ENCODE measurements at places on chromosomes 16 and 17.

GRCh38 chr17:3972281-3972731 is 8.1 kb upstream of the ATP2A3 start:
- DNase-seq = no peak

DNA sequence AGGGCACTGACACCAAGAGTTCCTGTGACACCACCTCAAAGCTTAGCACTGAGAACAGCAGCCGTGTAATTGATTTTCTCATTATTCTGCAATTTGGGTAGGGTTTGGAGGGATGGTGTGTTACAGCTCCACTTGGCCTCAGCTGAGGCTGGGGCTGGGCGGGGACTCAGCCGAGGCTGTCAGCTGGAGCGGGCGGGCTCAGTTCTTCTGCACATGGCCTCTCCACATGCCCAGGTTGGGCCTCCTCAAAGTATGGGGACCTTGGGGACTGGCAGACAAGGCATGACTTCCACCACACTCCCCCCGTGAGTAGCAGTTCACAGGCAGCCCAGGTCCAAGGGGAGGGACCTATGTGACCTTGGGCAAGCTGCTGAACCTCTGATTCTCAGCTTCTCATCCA is 171.5 kb downstream of the IRF8 start:
- DNase-seq = no peak

- no peak for DNase-seq
Observed at GRCh38 chr17:74574489-74575142, 7.3 kb upstream of the CD300H start.

DNA sequence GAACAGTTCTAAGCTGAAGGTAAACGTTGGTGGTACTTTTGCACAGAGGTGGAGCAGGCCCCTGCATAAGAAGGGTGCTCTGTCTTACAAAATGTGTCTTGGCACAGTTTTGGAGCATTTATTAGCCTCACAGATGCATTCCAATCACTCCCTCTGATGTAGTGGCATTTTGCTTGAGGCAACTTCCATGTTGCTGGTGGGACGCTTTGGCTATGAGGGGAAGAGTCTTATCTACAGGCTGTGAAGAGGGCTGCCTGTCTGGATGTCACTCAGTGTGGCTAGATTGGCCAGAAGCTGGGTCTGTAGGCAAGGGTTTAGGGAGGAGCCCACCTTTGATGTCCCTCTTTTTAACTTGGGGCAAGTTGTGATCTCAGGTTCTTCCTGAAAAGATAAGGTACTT is 2.6 kb upstream of the RARA start:
- no peak for DNase-seq

GRCh38 chr16:50679676-50680555 is 1.2 kb downstream of the SNX20 start:
- DNase-seq = no peak

GRCh38 chr16:57446531-57447185 is 527 bp downstream of the CIAPIN1 start:
- DNase-seq = peak; percentile 4

DNA sequence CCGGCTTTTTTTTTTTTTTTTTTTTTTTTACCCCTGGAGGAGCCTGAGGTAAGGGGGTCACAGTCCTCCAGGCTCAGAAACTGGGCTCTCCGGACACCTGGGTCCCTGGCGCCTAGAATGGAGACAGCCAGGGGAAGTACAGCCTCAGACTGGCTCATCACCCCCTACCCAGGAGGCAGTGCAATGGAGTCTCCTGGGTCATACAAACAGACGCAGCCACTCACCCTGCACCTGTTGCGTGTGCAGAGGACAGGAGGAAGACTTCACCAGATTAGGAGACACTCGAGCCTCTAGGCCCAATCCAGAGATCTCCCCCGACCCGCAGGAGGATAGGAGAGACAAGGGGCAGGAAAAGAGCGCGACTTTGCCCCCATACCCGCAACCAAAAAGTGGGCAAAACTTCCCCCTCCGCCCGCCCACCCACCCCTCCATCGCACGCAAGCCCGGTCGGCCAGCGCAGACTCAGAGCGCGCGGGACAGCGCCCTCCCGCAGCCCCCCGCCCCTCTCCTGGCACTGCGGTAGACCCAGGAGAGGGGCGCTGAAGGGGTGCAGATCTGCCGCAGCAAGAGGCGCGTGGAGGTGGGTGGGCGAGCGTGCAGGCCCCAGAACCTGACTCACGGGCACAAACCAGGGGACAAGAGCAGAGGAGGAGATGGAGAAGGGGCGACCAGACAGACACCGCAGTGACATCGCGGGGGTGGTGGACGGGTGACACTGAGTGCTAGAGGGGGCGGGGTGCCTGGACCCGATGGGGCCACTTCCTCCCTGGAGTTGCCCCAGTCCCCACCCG is 900 bp downstream of the HAP1 start:
- DNase-seq = no peak

- peak; percentile 99 for DNase-seq
Observed at GRCh38 chr17:31754239-31754945, 104.7 kb downstream of the COPRS start.

DNA sequence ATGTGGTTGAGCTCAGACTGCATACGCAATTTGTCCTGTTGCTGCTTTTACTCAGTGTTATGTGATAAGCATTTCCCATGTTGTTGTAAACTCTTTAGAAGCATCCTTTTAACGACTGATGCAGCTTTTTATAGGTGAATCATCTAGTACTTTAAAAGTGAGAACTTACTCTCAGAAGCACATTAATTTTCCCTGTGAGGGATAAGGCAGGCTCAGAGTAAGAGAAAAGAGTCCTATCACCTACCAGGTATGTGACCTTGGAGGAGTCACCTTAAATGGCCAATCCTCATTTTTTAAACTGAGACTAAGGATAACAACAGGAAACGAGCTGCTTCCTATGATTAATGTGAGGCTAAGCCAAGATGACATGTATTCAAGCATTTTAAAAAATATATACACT is 34.4 kb upstream of the GAN start:
- no peak for DNase-seq

- DNase-seq = peak; percentile 23
Observed at GRCh38 chr17:19424934-19425868, 14.2 kb downstream of the RNF112 start.

GRCh38 chr16:4179020-4179419 is 62.8 kb upstream of the ADCY9 start:
- DNase-seq = peak; percentile 54

DNA sequence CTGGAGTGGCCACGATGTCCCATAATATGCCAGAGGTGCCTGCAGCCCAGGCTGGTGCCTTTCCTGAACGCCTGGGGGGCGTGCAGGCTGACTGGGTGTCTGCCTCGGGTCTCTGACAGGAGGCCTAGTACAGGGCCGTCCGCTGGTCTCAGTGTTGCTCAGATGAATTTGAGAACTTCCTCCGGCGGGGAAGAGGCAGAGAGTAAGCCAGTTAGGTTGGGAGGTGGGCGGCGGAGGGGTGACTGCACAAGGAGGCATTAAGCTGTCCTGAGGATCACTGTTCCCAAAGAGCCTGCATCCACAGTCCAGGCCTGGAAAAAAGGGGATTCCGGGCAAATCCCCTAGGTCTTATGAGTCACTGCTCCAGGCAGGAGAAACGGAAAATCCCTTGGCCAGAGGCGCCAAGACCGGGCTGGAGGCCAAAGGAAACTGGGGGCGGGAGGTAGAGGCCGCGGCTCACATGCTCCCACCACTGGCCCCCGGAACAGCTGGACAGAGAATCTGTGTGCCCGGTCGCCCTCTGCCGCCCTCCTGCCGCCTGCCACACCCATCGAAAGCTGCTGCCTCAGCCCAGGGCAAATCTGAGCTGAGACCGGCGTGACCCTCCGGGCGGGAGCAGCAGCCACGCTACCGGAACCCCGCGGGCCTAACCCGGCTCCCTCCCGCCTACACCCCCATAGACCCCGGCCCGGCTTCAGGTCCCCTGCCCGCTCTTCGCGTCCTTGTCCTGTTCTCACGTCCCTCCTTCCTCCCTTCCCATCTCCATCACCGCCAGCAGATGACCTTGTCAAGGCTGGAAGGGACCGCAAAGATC is 1.2 kb downstream of the TRIM47 start:
- DNase-seq = peak; percentile 97

GRCh38 chr16:68860978-68861892 is 17.9 kb downstream of the TANGO6 start:
- no peak for DNase-seq

DNA sequence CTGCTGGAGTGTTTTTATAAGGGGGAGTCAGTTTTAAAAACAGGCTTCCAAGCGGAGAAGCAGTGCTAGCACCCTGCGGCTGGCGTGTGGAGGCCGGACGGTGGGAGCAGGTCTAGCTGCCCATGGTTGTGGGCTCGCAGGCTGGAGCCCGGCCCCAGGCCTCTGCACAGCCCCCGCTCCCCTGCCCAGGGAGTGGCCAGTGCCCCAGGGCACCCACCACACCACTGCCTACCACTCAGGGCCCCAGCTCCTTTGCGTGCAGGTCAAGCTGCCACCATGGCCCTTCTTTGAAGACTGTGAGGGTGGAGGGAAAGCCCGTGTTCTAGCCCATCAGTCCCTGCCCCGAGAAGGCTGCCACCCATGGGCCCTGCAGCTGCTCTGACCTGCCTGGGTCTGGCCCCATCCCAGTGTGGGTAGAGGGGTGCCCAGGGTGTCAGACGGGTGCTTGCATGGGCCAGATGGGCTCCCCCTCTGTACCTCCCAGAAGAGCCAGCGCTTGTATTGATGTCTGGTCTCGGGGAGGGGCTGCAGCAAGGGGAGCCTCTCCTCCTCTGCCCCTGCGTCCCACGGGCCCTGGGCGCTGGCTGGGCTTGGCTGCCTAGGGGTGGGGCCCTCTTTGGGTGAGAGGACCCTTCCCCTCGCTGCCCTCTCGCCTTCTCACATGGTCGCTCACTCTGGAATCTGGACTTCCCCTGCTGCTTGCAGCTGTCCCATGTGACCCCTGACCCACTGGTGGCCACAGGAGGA is 1.5 kb upstream of the NUDT16L1 start:
- DNase-seq = no peak

DNA sequence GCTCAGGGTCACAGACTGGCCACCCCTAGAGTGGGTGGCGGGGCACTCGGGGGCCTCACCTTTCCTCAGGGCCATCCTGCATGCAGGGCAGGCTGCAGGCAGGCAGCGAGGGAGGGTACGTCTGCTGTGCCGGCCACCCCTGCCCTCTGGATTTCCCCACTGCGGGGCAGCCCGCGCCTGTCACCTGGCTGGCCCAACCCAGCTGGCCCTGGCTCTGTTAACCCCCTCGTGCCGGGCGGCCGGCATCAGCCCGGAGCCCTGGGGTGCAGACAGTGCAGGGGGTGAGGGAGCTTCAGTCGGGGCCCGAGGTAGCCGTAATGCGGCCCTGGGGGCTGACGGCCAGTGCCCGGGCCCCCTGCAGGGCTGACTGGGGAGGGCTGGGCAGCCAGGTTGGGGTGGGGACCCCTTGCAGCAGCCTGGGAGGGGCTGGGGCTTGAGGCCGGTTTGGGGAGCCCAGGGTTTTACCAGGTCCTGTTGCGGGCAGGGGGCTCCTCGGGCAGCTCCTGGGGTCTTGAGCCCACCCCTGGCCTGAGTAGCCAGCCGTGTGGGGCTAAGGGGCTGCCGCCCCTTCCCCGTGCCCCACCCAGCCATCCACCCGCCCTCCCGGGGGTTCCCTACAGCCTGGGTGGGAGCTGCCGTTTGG is at the start of gene IGFALS:
Gene IGFALS, minus strand, starts transcription at position 128 of the 643 bp plus-strand sequence. Its CDS starts 53 bp downstream, at position 75.
- DNase-seq = no peak

DNA sequence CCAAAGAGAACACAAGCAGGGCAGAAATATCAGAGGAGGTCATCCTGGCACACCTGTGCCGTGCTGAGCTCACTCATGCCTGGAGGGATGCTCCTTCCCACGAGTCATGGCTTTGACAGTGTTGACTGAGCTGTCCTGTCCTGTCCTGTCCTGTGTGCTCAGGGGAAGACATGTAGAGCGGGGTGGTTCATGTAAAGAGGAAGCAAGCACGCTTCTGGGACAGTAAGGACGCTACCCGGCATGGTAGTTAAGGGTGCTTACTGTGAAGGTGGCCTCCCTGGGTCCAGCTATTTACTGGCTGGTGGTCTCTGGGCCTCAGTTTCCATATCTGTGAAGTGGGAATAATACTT is 398 bp downstream of the LGALS9 start:
- no peak for DNase-seq

GRCh38 chr17:61856035-61856434 is 7.3 kb downstream of the BRIP1 start:
- DNase-seq = no peak

DNA sequence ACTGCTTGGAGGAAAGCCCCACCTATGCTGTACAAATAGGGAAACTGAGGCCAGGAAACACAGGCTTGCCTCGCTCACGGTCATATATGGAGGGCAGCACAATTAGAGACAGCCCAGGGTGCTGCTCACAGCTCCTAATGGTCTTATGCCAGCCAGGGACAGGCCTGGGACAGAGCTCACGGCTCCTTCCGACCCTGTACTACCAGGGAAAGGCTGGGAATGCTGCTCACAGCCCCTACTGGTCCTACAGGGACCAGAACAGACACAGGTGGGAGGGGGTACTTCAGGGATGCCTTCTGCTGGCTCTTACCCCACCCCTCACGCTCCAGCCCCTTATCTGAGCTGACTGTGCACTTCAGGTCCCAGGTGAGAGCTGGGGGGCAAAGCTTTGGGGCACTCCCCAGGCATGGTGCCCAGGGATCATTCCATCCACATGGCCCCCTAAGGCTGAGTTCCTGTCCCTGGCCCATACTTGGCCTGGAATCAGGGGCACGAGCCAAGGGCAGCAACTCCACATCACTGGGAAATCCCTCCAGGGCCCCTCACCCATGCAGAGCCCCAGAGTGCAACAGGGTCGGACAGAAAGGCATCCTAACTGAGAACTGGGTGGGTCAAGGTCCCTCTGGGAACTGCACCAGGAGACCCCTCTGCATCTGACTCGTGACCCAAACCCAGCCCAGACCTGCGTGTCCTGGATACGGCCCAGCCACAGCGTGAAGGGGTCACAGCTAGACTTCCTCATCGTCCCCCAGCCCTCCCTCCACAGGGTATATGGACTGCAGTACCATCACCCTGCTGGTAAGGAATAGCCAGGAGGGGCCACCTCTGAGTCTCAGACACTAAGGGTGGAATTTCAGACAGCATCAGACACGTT is 5.9 kb downstream of the RHBDF1 start:
- no peak for DNase-seq

- no peak for DNase-seq
Observed at GRCh38 chr17:29567304-29567553, 392 bp upstream of the ABHD15 start.

DNA sequence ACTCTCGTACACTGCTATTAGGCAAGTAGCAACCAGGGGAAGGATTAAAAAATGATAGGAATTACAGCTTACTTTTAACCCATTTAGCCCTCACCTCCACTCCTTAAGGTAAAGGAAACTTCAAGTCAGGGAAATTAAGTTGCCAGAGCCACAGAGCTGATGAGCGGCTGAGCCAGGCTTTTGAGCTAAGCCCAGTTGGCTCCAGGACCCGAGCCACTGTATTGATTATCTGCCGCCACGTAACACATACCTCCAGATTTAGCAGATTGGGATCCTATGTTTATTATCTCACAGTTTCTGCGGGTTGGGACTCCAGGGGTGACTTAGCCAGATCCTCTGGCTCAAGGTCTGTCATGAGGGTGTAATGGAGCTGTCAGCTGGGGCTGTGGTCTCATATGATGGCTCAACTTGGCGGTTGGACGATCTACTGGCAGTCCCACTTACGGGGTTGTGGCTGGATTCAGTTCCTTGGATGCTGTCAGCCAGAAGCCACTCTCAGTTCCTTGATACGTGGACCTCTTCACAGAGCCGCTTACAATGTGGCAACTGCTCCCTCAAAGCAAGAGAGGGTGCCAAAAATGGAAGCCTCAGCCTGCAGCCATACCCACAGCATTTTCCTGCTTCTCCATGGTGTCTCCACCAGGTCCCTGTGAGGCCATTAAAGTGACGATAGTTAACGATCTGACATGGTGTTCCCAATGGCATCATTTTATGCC is 57.3 kb downstream of the TMEM186 start:
- DNase-seq = no peak

GRCh38 chr16:27977966-27978365 is 85.5 kb downstream of the GSG1L start:
- DNase-seq = peak; percentile 40

All from IMR-90 (cell line).